ENCODE measurements at places on chromosomes 3 and 15.

DNA sequence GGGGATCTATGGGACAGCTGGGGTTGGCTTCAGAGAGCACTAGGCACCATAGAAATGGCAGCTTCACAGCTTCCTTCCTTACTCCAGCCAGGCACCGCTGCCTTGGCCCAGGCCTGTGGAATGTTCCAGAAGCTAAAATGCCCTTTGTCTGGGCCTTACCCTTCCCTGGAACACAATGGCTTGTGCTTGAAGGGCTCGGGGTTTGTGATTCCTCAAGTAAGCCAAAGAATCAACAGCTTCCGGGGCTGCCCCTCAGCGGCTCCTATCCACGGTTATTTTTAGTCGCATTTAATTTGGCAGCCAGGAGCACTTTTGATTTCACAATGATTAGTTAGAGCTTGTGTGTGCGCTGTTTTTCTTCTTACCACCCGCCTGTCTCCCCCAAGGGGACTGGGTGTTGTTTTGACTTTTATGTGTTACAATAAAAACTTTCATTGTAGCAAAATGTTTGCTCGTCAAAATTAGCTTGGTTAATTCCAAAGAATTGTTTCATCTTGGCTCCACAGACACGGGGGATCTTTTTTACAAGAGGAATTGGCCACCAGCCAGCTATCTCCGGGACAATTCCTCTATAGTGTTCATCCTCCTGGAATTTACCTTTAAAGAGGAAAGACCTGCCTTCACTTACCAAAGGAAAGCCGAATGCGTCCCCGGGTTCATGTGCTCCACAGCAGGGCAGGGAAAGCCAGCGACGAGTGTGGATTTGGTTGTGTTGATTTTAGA lies 73.8 kb downstream of the TLE3 start:
- no peak for DNase-seq

DNA sequence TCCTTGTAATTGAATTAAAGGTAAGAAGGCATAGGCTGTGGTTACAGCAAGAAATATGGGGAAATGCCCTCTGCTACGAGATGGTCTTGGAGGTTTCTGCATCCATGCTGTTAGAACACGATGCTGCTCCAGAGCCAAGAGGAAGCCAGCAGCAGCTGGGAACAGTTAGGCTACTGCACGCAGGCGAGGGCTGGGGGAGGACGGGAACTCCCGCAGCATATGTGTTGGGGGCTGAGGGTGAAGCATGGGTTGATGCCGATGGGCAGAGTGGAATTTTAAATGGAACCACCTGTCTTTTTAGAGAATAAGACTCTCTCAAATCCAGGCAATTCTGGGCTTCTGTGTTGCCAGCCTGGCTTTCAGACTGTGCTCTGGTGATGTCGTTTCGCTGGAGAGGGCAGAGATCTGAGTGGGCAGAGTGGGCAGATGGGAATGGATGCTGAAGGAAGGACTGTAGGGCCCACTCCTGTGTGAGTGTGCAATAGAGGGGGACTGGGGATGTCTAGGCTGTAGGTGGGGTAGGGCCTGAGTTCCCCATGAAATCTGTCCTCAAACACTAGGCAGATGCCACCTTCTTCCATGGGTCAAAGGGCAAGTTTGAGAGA lies 417.0 kb upstream of the TPM1 start:
- no peak for DNase-seq

GRCh38 chr15:49290191-49290590 lies 120.1 kb downstream of the GALK2 start:
- no peak for DNase-seq

GRCh38 chr3:31882895-31883294 lies 98.2 kb downstream of the OSBPL10 start:
- no peak for DNase-seq

DNA sequence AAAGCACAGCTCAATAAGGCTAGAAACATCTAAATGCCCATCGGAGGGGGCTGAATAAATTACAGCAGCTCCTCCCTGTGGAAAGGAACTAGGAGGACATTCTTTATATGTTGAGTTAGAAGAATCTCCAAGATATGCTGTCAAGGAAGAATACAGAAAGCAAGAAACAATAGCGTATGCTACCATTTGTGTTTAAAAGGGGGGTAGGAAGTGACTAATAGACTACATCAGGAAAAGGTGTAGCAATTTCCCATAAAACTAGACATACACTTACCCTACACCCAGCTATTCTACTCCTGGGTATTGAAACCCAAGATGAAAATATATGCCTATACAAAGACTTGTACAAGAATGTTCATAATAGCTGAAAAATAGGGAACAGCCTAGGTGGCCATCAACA lies 21.6 kb downstream of the SEC61A1 start:
- DNase-seq: no peak

DNA sequence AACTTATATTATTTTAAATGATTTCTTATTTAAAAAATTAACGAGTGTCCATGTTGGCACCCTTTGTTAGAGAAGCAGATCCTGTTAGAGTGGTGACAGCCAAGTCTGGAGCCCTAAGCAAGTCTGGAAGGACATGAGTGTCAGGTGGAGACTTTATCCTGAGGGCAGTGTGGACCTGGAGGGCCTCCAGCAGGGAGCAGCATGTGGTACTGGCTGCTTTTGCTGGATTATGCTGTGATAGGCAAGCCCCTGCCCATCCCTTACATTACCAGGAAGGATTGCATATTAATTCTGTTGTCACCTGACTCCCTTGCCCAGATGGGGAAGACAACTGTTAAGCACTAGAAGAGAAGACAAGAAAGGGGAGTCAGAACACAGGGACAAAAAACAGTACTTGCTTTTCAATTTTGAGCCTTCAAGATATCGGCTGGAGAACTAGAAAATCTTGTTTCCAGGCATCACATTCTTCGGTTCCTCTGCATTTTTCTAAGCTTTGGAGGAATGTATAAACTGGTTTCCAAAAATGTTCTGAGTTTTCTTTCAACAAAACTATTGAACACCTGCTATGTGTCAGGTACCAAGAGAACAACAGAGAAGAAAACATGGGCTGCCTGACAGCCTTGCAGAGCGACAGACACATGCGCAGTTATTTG lies 22.7 kb downstream of the ZNF860 start:
- DNase-seq: no peak

- peak; percentile 91 for DNase-seq
Observed at GRCh38 chr3:15268033-15268631, 62.1 kb downstream of the CAPN7 start.

- no peak for DNase-seq
Observed at GRCh38 chr3:52537165-52537620, 788 bp downstream of the UQCC5 start.

- DNase-seq: no peak
Observed at GRCh38 chr3:34305266-34305665, 506.8 kb downstream of the PDCD6IP start.

DNA sequence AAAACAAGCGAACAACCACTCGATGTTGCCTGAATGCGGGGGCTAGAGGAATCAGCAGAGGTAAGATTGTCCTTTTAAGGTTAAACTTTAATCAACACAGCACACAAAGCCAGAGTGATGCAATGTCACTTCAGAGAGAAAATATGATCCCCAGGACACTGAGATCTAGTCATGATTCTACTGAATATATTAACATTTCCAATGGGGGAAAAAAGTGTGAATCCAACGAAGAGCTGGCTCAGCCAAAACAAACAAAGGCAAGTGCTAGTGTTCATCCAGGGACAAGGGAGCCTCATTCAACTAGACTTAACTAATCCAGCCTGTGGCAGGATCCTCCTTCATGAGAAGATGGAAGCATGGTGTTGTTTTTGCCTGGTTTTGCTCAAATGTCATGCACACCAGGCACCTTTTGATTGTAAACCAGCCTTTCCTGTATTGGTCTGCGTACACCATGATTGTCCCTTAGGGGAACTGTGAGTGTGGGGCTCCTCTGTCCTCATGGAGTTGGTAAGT lies 35.8 kb downstream of the SCG5 start:
- DNase-seq: no peak
